Fibroblast of skin of left biceps (primary cell): ENCODE measurements at places on chromosomes 12 and 14.

DNA sequence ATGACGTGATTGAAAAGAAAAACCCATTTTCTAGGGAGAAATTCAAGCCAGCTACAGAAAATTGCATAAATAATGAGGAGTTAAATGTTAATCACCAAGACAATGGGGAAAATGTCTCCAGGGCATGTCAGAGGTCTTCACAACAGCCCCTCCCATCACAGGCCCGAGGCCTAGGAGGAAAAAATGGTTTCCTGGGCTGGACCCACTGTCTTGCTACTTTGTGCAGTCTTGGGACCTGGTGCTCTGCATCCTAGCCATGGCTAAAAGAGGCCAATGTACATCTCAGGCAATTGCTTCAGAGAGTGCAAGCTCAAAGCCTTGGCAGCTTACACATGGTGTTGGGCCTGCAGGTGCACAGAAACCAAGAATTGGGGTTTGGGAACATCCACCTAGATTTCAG, 65.3 kb downstream of the TUNAR start:
- DNase-seq = no peak

- DNase-seq = no peak
These were observed 19.7 kb upstream of the CLMN start for GRCh38 chr14:95339301-95339865.

DNA sequence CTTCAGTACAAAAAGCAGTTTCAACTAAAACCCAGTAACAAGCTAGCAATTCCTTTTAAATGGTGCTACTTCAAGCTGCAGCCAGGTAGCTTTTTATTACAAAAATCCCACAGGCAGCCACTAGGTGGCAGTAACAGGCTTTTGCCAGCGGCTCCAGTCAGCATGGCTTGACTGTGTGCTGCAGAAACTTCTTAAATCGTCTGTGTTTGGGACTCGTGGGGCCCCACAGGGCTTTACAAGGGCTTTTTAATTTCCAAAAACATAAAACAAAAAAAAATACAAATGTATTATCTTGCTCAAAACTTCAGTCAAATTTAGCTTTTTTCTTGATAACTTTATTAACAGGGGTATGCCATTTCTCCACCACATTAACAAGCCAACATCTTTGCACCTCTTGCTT, 3.6 kb upstream of the CLEC4E start:
- peak; percentile 19 for DNase-seq

DNA sequence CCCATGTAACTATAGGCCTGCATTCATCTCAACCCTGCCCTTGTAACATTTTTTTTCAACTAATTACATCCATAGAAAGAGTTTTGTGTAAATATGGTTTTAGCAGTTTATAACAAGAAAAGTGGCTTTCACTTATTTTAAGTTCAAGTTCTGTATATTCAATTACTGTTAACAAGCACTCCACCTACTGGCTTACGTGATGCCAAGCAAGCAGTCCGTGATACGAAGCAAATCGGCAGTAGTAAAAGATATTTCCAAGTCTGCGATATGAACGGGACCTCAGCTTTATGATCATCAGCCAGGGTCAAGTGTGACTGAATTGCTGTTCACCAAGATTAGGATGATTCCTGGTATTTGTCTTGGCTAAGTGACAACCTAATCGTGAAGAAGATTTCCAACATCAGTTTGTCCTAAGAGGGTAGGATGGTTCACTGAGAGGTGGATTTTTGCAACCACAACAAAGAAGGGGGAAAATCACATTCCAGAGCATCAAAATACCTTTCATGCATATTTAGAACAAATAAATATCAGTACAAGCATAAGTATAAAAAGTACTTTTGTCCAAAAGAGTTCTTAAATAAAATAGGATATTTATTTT, 456.2 kb downstream of the FOXG1 start:
- peak; percentile 16 for DNase-seq

- no peak for DNase-seq
These were observed 23.8 kb downstream of the NEUROD4 start for GRCh38 chr12:55043542-55043941.

DNA sequence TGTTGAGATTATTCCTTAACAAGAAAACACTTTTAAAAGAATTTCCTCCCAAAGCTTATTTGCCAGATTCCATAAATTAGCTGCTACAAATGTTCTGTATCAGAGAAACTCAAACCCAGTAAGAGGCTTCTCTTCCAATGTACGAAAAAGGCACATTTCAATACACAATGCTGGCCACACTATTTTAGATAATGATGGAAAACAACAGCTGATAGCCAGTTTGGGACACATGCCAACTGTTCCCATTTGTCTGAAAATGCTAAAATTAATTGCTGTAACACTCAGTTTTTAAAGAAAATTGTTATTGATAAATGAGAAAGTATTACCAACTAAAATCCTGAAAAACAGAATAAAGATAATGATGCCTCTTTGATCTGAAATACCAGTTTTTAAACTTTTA, 4.4 kb downstream of the CFL2 start:
- DNase-seq = no peak

DNA sequence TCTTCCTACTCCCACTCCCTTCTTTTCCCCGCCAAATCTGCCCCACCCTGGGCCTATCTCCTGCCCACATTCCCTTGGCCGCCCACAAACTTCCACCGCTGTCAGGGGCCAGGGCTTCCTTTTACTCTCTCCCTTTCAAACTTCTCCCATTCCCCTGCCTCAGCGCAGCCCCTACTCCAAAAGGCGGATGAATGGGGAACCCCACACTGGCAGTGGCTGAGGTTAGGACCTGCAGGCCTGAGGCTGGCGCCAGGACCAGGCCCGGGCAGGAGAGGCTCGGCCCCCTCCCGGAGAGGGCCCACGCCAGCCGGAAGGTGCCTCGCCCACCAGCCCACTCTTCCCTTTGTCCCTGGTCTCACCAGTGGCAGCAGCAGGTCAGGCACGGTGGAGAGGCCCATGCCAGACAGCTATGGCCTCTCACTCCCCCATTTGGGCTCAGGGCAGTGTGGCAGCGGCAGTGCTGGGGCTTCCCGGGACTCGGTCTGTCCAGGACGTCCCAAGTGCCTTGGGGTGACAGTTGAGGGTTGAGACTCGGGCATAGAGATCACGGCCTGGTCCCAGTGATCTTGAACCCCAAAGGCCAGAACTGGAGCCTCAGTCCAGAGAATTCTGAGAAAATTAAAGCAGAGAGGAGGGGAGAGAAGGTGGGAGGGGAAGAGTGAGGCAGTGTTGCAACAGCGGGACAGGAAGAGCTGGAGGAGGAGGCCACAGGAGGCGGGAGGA, at the start of gene TNFRSF1A:
Gene TNFRSF1A (minus strand): TSS at position 660 of the 723 bp plus-strand sequence. CDS start 262 bp downstream, at position 398.
- DNase-seq = no peak

DNA sequence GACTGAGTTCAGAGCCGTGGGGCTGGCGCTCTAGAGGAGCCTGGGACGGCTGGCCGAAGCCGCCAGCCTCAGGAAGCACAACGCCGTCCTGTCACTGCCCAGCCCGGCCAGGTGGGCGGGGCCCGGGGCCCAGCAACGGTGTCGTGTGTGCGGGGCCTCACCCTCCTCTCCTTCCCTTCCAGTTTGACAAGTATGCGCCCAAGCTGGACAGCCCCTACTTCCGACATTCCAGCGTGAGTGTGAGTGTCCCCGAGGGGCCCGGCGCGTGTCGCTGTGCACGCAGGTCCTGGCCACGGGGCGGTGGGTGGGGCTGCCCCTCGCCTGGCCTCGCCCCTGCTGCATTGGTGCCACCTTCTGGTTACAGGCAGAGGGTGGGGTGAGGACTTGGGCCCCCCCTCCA, 38.3 kb downstream of the LRCOL1 start:
- no peak for DNase-seq

DNA sequence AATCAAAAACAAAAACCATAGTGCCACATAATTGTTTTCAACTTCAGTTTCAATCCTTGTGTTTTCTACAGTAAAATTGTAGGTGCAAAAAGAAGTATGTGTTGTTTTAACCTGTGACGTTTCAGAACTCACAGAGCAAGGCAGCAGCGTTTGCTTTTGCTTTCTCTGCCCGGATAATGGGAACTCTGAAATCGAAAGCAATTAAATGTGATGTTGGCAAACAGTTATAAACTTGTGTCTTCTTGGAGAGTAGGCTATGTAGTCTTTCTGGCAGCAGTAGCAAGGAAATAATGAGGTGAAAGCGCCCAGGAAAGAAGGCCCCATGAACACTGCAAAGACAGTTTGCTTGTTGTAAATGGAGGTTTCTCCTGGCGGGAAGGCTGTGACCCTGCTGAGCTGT, 39.1 kb downstream of the FNTB start:
- no peak for DNase-seq

DNA sequence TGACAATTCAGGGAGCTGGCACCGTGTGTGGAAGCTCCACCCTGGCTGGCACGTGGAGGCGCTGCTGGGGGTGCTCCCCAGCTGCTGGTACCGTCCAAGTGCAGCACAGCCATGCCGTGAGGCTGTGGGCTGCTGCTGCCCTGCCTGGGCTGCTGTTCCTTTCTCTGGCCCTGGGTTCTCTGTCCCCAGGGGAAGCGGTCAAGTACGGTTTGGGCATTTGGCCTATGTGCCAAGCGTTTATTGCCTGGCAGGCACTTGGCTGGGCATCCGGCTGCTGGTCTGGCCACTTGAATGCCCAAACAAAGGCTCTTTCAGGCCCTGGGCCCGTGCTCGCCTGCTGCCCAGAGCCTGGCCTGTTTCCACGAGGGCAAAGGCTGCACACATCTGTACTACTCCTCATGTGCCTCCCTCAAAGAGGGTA, 39.6 kb downstream of the RHOF start:
- DNase-seq = no peak

- DNase-seq = peak; percentile 40
These were observed 56.5 kb downstream of the HCAR2 start for GRCh38 chr12:122646517-122647217.

DNA sequence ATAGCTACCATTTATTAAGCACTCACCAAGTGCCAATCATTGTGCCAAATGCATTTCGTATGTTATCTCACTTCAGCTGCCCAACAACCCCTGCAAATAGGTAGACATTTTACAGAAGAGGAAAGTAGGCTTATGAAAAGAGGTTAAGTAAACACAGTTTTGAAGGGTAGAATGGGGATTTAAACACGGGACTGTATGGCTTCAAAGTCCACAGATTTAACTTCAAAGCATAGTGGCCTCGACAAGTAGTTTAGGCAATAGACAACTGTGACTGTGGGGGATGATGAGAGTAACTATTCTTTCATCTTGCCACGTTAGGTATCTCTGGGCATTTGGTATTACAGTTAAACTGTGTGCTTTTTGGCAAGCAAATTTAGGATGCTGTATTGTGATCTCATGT, 266.8 kb upstream of the SRRM4 start:
- DNase-seq = no peak

GRCh38 chr12:82517808-82518207, 159.5 kb downstream of the METTL25 start:
- no peak for DNase-seq

GRCh38 chr12:76255692-76256091, 92.5 kb downstream of the BBS10 start:
- DNase-seq = no peak

DNA sequence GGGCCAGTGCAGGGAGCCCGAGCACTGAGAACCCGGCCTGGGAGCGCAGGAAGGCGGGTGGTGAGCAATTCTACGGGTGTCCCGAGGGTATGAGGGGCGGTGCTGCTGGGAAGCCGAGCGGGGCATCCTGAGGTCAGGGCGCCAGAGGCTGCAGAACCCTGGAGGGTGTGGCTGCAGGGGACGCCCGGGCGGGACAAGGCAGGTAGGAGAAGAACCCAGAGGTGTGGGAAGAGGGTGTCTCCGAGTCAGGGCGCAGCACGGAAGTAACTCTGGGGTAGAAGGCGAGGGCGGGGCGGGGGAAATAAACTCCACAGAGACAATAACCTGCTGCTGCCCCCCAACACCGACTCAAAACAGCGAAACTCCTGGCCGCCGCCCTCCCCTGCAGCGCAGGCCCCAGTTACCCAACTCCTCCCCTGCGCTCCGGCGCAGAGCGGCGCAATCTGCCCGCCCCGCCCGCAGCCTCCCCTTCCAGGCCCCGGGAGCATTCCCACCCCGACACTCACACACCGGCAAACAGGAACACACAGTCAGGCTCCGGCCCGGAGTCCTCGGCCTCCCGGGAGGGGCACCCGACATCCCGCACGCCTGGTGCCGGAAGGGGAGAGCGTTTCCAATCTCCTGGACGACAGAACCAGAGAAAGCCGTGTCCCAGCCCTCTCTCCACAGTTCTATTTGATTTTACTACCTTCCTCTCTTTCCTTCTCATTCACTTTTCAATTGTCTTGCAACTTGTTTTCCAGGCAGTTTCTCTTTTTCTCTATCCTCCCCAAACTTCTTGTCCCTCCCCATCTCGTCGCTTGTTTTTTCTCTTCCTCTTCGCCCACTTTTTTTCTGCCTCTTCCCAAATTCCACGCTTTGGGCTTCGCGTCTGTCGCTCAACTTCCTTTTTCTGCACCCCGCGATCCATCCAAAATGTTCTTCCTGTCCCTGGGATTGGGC, 2.4 kb downstream of the HRK start:
- no peak for DNase-seq

GRCh38 chr12:15823360-15824128, 34.4 kb upstream of the EPS8 start:
- DNase-seq = no peak

GRCh38 chr12:101491329-101491728, 16.2 kb downstream of the SPIC start:
- DNase-seq = no peak

GRCh38 chr12:94498073-94498472, 38.4 kb upstream of the CEP83 start:
- DNase-seq = no peak

- DNase-seq = no peak
These were observed 27.1 kb upstream of the LUM start for GRCh38 chr12:91138337-91138920.

DNA sequence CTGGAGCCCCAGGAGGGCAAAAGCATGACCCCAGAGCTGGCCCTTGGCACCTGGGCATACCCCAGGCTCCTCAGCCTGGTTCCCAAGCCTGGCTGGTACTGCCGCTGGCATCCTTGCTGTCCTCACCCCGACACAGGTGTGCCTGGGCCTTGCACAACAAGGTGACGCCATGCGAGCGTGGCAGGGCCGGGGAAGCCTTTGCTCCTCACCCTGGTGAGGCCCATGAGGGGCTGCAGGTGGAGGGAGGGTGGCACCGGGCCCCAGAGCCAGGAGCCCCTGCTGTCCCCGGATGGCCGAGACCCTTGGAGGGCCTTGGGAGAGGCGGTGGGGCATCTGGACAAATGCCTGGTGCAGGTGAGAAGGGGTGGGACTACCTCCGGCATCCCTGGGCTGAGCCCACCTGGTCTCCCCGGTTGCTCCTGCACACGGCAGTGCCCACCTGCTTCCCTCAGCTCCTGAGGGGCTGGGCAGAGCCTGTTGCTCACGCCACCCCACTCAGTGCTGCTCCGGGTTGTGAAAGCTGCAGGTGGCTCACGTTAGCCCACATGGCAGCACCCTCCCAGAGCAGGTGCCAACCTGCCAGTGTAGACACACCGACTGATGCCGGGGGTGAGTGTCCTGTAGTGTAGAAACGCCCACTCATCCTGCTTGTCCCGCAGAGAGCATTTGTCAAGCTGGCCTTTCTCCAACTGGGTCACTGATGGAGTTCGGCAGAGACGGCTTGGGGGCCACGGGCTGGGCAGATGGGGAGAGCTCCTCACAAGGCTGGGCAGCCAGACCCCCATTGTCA, 24.6 kb upstream of the KIF26A start:
- DNase-seq = no peak

- no peak for DNase-seq
These were observed 356.6 kb downstream of the CEP128 start for GRCh38 chr14:80584744-80585505.

- DNase-seq = no peak
These were observed 64.3 kb upstream of the CDKN3 start for GRCh38 chr14:54332490-54332889.
